Stimulated activated CD8-positive, alpha-beta memory T cell treated with anti-CD3 and anti-CD28 coated beads, Interleukin-15, amount 100 ng/mL, for 4 hours (primary cell): ENCODE measurements at places on chromosomes 5 and 9.
A peak's percentile ranks its signal among the peaks of the same experiment; 100 is the strongest.

- no peak for DNase-seq
Measured at GRCh38 chr5:142644640-142645361, 41.1 kb downstream of the FGF1 start.

GRCh38 chr5:127858116-127858784, 155.1 kb downstream of the CCDC192 start:
- DNase-seq: no peak

DNA sequence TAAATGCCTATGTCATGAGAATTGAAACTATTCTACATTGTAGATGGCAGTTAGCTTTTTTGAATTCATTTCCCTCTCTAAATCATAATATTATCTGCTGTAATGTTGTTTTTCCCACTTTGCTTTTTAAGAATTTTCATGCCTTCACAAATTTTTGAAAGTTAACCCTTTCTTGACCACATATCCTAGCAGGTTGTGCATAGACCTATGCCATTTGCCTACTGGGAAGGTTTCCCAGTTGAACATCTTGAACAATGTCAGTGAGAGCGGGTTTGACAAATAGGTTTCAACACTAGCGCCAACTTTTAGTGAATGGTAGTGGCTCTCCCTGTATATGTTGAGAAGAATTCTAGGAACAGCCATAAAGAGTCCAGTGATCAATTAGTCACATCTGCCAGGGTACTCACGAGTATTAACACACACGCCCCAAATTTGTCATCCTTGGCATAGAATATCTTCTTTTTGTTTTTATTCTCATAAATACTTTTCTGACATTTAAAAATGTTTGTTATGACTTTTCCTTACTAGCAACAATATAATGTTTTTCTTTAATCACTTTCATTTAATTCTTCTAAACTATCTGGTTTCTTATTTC, 307.6 kb downstream of the PJA2 start:
- DNase-seq: no peak

DNA sequence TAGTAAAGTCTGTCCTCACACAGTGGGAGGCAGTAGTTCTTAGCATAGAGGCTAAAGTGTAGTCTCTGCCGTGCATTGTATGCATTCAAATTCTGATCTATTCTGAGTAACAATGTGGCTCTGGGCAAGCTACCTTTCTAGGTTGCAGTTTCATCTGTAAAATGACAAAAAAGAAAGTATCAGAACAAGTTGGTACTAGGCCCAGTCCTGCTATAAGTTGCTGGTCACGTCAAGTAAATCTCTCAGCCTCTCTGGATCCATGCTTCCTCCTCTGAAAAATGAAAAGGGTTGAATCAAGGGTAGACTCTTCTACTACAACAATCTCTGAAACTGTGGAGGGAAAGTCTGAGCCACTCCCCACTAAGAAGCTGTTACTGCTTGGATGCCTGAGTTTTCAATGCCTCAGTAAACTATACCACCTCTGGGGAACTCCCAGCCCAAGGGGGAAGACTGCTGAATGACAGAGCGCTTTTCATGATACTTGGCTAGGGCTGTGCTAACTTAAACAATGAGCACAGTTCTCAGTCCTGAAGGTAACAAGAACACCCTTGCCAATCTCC, 34.5 kb upstream of the SPARC start:
- DNase-seq: no peak

- no peak for DNase-seq
Measured at GRCh38 chr5:158368686-158369085, 509.7 kb upstream of the CLINT1 start.

GRCh38 chr5:130462516-130462915, 558.3 kb downstream of the CHSY3 start:
- DNase-seq: no peak

- peak; percentile 40 for DNase-seq
Measured at GRCh38 chr9:137029058-137029936, 1.3 kb upstream of the ABCA2 start.

DNA sequence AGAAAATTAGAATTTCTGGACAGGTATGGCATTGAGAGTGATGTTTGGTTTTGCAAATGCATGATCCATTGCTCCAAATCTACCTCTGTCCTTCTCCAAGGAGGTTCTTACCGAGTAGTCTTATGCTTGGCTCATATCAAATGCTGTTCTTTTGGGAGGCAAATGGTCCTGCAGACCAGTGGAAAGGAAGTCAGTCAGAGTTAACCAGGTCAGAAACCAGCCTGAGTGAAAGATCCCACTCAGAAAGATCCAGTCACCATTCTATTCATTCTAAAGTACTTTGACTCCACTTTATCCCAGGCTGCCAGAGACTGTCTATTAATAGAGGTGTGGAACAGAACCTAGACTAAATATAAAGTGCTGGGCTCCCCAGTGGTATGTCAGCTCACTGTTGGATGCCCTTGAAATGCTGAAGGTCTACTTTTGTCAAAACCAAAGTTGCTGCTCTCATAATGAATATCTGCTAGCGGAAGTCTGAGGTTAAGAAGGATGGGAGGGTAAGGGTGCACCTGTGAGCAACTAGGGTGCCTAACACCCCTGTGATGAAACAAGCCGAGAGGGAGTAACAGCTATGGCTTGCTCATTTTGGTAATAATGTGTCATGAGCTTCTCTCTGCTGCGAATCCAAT, 302.2 kb downstream of the ZNF608 start:
- no peak for DNase-seq

DNA sequence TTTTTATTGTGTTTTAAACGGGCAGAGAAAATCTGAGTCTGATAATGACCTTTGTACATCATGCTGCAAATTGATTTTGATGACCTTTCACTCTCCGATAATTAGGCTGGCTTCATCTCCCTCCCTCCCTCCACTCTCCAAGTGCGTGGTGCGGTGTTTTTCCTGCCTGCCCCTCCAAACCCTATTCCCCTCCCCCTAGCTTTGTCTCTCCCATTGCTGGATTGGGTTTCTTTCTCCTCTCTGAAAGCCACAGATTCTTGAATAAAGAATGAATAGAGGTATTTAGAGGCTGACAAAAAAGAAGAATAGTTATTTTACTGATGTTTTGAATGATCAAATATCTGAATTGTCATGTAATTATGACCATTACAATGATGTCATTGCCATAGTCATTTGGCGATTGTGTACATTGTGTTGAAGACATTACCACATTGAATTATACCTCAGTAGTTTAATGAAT, 571.1 kb upstream of the ZNF608 start:
- no peak for DNase-seq

- no peak for DNase-seq
Measured at GRCh38 chr5:39570403-39571027, 145.7 kb upstream of the DAB2 start.

GRCh38 chr9:128715436-128715750, 8.5 kb downstream of the ZDHHC12 start:
- no peak for DNase-seq
